SW480 (cell line): ENCODE measurements at places on chromosomes 5 and 9.

DNA sequence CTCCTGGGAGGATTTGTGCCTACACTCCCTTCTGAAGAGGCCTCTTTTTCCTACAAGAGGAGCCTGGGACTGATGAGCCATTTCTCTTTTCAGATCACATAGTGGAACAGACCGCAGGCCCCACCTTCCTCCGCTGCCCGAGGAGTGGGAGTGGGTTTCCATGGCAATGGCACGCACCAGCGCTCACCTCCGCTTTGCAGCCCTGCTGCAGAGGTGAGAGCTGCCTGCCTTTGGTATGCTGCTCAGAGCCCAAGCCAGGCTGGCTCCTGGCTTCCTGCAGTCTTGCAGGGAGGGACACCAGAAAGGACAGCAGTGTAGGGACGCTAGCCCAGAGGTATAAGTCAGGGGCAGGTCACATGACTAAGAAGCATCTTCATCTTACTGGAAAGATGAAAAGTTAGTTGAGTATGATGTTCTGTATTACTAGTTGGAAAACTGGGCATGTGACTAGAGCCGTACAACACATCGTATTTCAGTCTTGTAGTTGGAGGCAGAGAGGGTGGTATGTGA, 12.4 kb downstream of the PTTG1 start:
- DNase-seq, result peak; percentile 93

DNA sequence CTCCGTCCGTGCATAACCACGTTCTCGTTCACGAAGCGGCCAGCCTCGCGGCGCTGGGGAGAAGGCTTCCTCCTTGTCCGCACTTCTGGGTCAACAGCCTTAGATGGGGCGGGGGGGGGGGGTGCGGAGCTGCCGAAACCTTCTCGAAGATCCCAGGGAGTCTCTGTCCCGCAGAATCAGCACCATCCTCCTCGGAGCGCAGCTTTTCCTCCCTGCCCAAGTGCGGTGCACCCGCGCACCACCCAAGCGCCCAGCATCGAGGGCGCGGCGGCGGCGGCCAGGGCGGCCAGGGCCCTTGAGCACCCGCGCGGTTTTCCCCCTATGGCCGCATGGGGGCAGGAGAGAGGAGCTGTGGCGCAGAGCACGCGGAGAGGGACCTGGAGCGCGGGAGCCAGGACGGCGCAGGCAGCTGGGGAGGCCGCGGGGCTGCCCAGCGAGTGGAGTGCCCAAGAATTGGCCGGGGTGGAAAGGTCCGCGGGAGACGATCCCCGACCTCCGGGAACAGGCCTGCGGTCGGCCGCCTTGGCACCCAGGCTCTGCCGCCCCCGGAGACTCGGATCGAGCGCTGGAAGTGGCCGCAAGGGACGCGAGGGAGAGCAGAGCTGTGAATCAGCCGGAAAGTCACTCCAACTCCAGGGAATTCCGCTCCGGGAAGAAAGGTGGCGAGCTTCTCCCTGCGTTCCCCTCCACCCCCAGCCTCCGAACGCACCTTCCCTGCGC, 43.1 kb downstream of the TMEM174 start:
- peak; percentile 78 for DNase-seq

DNA sequence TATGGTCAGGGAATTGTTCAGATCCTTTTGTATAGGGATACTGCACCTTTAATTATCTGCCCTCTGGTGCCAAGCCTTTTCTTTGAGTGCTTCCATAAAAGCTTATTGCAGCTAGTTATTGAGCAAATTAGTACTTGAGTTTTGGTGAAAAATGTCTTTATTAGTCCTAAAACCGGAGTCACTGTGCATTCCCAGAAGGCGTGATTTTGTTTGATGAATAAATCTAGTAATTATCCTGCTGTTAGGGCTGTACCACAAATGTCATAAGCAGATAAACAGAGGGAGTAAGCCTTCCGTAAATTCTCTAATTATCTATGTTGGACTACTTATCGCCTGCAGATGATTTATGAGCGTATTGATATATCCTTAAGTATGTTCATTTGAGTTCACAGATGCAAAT, 620.7 kb upstream of the ARRDC3 start:
- DNase-seq, result no peak

- DNase-seq, result no peak
Observed at GRCh38 chr9:3862561-3862960, 336.8 kb upstream of the RFX3 start.

DNA sequence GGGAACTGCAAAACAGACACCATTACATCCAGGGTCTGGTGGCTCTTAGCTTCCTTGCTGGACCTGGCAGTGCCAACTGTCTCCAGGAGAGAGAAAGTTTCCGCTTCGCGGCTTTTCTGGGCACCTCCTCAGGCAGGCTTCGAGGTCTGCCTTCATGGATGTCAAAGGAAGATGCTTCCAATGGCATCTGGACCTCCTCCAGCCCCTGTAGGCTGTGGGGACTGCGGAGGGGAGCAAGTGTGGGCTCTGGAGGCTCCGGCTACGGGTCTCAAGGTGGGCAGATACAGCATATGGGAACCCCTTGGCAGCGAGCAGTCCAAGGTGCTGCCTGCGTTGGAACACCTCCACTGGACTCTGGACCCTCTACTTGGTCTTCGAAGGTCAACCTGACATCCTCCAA, 6.0 kb downstream of the C9orf50 start:
- no peak for DNase-seq
